ENCODE measurements at places on chromosomes 1 and 21.

DNA sequence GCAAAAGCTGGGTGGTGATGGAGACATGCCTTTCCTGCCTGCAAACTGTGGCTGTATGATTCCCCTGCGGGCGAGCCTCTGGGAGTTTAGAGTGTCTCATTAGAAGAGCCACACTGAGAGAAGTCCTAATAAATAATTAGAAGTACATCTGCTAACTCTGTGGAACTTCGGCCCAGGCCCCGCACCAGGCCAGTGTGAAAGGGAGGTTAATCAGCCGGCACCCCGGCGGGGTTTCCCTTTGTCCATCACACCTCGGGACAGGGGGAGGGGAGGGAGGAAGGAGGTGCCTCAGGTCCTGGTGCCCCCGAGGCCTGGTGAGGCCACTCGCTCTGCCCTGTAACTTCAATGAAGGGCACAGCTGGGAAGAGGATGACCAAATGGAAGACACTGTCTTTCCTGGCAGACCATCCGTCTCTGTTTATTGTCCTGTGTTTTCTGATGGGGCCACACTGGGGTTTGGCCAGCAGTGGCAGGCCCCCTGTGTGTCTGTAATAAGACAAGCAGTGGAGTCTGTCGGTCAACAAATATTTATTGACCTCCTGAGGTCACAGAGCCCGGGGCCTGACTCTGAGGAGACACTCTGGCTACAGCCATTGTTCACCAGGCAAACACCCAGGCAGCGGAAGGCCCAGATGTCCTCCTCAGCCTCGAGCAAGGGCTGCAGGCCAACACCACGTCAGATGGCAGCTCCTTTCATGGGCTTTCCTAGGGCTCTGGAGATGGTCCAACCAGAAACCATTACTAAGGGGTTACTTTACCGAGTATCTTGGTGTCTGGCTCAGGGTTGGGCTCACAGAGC lies 267.5 kb upstream of the RAB4A start:
- no peak overlapping the region for H3K27ac ChIP-seq
- H3K27me3 ChIP-seq, result no peaks in the 10 kb centered on the region
- DNase-seq, result no peak

DNA sequence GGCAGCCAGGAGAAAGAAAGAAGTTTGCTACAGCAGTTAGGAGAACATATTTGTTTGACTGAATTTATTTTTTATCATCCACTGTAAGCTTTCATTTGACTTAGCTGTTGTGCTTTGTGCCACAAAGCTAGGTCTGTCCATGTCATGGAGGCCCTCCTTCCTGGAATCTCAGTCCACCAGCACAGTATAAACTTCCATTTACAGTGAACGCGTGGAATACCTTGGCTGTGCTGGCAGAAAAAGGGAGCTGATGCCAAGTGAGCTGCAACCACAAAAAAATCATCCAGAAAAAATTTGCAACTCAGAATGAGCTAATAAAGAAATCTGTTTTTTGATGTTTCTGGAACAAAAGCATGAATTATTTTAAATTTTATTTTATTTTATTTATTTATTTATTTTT lies 72.6 kb downstream of the ATP6V1G3 start:
- no peak overlapping the region for H3K27ac ChIP-seq
- no peak for DNase-seq
- no peaks in the 10 kb centered on the region for H3K4me1 ChIP-seq

GRCh38 chr1:1058088-1058905 lies 15.8 kb downstream of the RNF223 start:
- H3K36me3 ChIP-seq, result no peaks in the 10 kb centered on the region
- H3K27ac ChIP-seq, result no peak overlapping the region
- H3K27me3 ChIP-seq, result peaks cover 54% of the 10 kb centered on the region
- peak overlapping the region; percentile 49 for H3K4me3 ChIP-seq

DNA sequence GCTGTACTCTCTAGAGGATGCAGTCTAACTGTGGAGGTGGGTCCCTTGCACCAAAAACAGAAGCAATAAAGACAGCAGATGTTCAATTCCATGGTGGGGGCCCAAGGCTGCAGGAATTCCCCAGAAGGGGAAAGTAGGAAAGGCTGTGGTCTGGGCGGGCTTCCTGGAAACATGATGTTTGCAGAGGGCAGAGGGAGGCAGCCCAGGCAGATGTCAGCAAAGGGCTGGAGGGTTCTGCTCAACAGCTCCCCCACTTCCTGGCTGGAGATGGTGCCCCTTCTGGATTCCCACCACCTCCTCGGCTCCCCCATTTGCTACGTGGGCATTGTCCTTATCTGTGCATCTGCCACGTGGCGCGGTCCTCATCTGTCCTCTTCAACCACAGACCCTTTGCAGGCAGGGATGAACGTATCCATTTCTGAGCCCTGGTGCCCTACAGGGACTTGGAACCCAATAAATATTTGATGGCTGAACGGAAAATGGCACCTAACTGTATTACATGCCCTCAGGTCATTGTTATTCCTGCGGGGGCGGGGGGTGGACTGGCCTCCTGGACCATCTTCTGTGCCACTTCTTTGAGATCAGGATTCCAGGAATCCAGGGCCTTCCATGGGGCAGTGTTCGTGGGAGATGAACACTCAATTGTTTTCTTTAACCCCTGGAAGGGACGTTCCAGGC lies 8.4 kb upstream of the GUCA2B start:
- H3K27me3 ChIP-seq, result peaks cover 14% of the 10 kb centered on the region
- H3K36me3 ChIP-seq, result no peaks in the 10 kb centered on the region
- H3K4me1 ChIP-seq, result no peaks in the 10 kb centered on the region
- DNase-seq, result no peak
- no peak overlapping the region for H3K27ac ChIP-seq
- no peak overlapping the region for H3K4me3 ChIP-seq

DNA sequence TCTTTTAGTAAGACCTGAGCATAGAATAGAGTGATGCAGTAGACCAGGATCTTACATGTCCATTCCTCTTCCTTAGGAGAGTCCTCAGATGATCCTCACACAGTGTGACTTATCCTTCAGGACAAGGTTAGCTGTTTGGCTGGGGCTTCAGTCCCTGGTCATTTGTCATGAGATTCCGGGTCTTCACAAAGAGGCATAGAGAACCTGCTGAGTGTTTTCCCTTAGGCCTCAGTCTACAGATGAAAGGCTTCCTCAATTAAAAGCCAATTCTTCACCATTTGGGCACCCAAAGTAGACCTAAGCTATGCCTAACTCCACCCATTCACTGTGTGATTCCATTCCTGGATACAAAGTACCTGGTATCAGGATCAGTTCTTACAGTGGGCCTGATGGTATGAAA lies 329.8 kb upstream of the RUNX1 start:
- no peaks in the 10 kb centered on the region for H3K36me3 ChIP-seq
- H3K4me3 ChIP-seq, result no peak overlapping the region
- DNase-seq, result no peak

- no peaks in the 10 kb centered on the region for H3K4me1 ChIP-seq
- H3K36me3 ChIP-seq, result no peaks in the 10 kb centered on the region
- no peak overlapping the region for H3K4me3 ChIP-seq
- no peak overlapping the region for H3K27ac ChIP-seq
- no peaks in the 10 kb centered on the region for H3K27me3 ChIP-seq
These were observed 324.1 kb downstream of the BARHL2 start for GRCh38 chr1:90393025-90393424.
